ENCODE measurements at places on chromosomes 3 and 15.

DNA sequence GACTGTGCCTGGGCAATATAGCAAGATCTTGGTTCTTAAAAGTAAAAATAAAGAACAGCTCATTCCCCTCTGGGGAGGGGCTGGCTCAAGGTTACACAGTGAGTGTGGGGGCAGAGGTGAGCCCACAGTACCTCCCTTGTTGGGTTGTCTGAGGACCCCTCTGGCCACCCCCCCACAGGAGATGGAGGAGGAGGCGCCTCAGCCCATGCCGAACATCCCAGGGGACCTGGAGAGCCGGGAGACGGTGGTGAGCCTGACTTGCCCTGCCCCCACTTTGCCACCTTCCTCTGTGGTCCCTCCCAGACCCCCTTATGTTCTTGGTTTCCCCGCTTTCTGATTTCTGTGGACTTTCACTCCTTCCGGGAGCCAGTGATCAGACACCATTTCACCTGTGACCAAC lies 28.7 kb downstream of the NGRN start:
- DNase-seq, result no peak

GRCh38 chr3:67646586-67647234 lies 7.7 kb downstream of the SUCLG2 start:
- no peak for DNase-seq

DNA sequence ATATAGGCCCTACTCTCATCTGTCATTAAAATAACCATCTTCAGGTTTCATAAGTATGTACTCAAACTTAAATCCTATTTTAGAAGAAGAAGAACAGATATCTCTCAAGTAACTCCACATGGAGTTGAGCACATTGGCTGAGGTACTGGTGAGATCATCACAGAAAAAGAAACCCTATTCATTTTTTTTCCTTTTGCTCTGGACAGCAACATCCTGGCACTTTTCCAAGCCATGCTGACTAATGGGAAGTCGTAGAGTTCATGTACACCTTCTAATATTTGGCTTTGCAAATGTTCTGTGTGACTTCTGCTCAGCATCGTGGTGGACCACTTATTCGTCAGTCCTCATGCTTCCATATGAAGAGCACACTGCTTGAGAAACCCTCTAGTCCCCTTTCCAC lies 336.0 kb upstream of the KCNH8 start:
- no peak for DNase-seq

DNA sequence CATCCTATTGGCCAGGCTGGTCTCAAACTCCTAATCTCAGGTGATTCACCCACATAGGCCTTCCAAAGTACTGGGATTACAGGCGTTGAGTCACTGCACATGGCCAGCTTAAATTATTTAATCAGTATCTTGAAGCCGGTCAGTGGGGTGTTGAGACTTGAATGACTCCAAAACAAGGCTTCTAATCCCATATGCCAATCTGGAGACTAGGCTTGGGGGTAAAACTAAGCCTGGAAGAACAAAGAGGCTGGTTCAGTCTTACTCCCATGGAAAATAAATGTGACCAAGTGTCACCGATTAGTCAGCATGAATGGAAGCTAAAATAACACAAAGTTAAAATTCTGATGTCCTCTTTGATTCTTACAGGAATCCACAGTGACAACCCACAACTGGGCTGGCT lies 509.1 kb downstream of the FOXP1 start:
- DNase-seq, result no peak

- no peak for DNase-seq
Measured at GRCh38 chr15:62883938-62884479, 158.5 kb upstream of the TPM1 start.

DNA sequence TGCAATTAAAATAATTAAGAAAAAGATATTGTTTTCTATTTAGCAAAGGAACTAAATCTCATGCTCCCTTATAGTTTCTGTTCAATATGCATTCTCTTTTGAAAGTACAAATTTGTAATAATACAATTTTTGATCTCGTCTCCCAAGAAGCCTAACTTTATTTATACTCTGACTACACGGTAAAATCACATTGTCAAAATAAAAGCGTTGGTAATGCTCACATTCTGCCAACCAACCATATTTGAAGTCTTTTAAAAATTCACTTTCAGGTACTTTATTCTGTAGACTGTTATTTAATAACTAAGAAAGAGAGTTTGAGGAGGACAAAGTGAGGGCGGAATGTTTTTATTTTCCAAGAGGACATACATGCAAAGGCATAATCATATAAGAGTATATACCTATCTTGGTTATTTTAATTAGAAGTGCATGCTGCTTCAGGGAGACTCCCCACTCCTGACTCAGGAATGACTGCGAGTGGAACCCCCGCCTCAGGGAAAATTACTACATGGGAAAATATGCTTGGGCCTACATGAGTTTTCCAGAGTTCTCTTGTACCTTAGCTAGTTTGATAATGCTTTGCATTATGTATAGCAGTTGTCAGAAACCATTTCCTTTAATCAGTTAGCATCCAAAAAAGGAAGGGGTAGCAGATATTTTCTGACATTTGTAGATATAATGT lies 19.3 kb downstream of the MBNL1 start:
- DNase-seq, result no peak

DNA sequence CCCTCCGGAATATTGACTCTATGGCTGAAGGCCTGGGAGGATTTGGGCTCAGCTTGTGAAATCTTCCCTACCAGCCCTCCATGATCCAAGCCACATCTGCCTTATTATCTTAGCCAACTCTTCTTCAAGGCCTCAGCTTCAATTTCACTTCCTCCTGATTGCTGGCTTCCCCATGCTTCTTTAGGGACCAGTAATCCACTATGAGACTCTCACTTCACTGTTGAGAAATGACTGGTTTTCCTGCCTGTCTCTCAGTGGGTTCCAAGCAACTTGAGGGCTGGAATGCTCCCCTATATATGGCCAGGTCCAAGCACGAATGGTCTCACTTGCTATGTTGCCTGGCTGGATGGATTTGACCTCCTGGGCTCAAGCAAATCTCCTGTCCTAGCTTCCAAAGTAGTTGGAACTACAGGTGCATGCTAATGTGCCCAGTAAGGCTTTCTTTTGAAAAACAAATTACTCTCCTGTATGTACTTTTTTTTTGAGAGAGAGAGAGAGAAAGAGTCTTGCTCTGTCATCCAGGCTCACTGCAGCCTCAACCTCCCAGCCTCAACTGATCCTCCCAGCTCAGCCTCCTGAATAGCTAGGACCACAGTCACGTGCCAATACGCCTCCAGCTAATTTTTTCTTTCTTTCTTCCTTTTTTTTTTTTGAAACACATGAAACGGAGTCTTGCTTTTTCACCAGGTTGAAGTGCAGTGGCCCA lies 7.9 kb upstream of the PIK3CB start:
- no peak for DNase-seq

GRCh38 chr15:70056091-70056680 lies 41.5 kb downstream of the TLE3 start:
- DNase-seq, result no peak
